ENCODE measurements at places on chromosomes 2 and 18.

DNA sequence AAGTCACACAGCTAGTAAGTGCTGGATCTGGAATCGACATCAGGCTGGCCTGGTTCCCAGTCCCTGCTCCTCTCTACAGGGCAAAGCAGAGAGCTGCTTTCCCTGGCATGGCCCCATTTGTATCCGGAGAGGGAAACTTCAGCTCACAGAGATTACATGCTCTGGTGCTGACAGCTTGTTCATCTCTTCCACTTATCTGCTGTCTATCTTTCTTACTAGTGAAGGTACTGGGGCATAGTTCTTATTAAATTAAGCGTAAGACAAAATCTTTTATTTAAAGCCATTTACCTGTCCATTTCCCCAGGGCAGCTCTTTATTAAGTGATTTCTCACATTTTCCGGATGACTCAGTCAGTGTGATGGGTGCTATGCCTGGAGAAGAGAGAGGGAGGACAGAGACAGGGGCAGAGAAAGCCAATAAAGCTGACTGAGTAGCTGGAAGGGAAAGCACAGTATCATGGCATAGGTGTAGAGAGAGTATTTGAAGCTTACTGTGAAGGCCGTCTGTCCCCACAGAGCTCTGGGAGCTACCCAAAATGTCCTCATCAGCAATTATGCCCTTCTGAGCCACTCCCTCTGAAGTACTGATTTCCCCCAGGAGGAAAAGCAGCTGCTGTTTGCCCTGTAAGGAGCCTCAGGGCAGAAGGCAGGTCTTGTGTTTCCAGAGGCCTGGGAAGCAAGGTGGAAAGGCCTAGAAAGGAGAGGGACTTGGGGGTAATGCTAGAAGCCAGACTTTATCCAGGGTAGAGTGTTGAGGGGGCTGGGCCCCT, 44.1 kb upstream of the EPAS1 start:
- DNase-seq = no peak

GRCh38 chr2:104584393-104584792, 269.5 kb upstream of the POU3F3 start:
- DNase-seq = no peak

DNA sequence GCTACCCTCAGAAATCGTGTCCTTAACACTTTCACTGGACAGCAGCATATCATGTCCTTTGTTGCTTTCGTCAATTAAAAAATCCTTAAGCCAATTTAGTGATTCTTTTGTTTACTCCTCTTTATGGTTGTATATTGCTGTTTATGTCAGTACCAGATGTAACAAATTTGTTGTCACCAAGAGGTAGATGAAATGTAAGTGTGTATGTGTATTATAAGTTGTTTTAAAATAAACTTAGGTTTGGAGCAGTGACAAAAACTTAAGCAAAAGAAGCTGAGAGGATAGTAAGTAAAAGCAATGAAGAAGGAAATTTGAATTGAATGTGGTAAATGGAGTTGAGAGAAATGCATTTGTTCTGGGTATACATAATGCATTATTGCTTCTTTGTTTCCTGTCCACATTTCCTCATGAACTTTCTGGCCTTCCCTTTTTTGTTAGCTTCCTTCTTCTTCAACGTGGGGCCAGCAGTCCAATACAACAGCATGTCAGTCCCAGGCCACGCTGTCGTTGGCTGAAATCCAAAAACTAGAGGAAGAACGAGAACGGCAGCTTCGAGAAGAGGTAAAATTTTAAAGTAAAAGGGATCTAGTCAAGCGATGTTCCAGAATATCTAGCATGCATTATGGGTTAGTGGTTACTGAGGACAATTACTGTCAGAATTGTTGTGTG, 30.5 kb upstream of the SNORC start:
- no peak for DNase-seq

GRCh38 chr2:180890781-180891180, 89.6 kb upstream of the UBE2E3 start:
- no peak for DNase-seq

GRCh38 chr2:238242731-238243495, 3.1 kb upstream of the HES6 start:
- no peak for DNase-seq

- no peak for DNase-seq
Observed at GRCh38 chr18:2978661-2979106, 34.3 kb downstream of the LPIN2 start.

DNA sequence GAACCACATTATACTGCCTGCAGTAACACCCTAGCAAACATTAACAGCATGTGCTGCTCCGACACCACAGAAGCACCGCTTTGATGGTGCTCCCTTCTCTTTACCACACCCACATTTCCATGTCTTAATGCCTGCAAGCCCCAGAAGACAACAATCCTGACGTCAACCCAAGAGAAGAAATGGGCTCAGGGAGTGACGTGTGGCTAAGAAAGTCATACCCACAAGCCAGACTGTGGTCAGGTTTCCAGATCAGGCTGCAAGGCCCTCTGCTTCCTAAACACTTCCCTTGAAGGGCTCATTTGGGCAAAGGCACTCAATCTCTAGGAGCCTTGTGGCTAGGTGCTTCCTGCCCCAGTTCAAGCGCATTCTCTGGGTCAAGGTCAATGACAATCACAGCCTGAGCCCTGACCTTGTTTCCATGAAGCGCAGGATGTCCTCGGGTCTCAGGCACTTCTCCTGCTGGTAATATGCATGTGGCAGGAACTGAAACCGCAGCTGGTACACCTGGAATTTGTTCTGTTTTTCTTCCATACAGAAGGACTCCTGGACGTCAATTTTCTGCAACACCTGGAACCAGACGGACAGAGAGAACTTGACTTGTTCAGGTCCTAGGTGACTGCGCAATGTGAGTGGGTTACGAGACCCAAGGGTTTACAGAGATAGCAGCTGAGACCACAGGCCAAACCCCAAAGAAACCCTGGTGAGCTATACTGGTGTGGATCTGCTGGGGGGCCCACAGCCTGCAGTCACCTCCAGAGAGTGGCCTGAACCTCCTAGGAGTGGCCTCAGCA, 67.2 kb downstream of the POLR1A start:
- DNase-seq = peak; percentile 38

- no peak for DNase-seq
Observed at GRCh38 chr18:615773-616172, 19.0 kb downstream of the CLUL1 start.
